ENCODE measurements at places on chromosomes 6 and 20.

DNA sequence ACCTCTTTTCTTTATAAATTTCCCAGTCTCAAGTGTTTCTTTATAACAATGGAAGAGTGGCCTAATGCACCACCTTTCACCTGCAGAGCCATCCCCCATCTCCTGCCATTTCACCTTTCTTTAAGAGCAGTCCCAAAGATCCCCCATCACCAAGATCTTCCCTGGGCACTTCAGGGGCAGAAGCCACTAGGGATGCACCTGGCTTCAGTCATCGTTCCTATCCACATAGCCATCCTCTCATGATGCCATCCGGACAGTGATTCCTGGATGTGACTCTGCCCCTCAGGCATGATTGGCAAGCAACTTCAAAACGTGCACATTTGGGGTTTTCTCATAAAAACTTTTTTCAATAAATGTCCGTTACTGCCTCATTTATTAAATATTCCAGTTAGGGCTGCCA is 225.9 kb downstream of the TBXT start:
- no peaks in the 10 kb centered on the region for H3K4me1 ChIP-seq
- DNase-seq = no peak
- no peak overlapping the region for H3K4me3 ChIP-seq
- no peak overlapping the region for H3K27ac ChIP-seq
- H3K36me3 ChIP-seq = no peaks in the 10 kb centered on the region

DNA sequence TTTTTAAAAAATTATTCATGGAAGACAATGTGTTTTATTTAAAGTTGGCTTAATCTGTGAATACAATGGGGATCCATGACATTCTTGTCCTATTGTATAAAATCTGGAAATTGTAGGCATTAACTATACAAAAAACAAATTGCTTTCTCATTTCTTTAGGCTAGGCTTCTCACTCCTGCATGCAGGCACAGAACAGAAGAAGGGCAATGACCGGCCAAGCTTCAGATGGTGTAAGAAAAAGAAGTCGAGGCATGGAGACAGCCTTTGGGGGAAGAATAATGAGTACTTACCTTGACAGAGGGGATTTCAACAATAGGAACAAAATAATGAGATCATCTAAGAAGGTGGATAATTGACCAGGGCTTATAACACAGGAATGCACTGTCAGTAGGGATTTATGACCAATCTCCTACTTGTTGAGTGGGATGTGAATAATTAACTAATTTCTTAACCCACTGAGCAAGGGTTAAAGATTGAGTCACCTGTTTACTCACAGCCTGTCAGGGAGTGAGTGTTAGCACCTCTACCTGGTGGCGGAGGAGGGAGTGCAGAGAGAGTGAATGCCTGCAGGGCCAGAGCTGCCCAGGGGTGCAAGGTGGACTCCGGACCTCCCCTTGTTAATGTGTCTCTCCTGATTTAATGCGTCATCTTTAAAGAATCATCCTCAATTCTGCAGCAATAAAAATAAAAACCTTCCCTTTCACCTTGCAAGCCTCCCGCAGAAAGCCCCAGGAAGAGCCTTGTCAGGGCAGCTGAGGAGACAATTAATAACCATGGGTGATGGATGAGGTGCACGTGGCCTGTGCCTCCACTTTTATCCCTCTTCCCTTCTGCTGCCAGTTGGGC is 3.9 kb downstream of the SLC22A2 start:
- peaks cover 32% of the 10 kb centered on the region for H3K27me3 ChIP-seq
- no peak overlapping the region for H3K27ac ChIP-seq
- H3K4me3 ChIP-seq = no peak overlapping the region

GRCh38 chr6:21628160-21628559 is 34.6 kb downstream of the SOX4 start:
- H3K27me3 ChIP-seq = no peaks in the 10 kb centered on the region
- no peak for DNase-seq
- no peak overlapping the region for H3K27ac ChIP-seq
- H3K4me1 ChIP-seq = no peaks in the 10 kb centered on the region
- H3K36me3 ChIP-seq = no peaks in the 10 kb centered on the region
- H3K4me3 ChIP-seq = no peak overlapping the region

GRCh38 chr20:17300113-17300512 is 73.3 kb downstream of the PCSK2 start:
- H3K27me3 ChIP-seq = peaks cover 3% of the 10 kb centered on the region
- H3K27ac ChIP-seq = no peak overlapping the region
- no peak overlapping the region for H3K4me3 ChIP-seq
- DNase-seq = no peak
- no peaks in the 10 kb centered on the region for H3K4me1 ChIP-seq

DNA sequence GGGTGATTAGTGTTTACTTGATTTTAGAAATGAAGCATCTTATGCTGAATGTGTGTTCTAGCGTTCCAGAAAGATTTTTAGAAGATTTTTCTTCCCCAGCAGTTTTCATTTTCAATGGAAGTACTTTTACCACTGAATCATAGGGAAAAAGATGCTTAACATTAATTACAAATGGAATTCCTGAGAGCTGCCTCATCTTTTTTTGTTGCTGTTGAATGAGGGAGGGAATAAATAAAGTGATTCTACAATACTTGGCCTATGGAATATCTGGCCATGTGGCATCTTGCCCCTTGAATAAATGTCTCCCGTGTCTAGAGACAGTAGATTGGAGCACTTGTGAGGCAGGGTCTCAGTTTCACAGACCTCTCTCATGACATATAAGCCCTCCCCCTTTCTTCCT is 44.1 kb upstream of the SLC22A1 start:
- no peak overlapping the region for H3K4me3 ChIP-seq
- H3K27ac ChIP-seq = no peak overlapping the region
- DNase-seq = no peak

DNA sequence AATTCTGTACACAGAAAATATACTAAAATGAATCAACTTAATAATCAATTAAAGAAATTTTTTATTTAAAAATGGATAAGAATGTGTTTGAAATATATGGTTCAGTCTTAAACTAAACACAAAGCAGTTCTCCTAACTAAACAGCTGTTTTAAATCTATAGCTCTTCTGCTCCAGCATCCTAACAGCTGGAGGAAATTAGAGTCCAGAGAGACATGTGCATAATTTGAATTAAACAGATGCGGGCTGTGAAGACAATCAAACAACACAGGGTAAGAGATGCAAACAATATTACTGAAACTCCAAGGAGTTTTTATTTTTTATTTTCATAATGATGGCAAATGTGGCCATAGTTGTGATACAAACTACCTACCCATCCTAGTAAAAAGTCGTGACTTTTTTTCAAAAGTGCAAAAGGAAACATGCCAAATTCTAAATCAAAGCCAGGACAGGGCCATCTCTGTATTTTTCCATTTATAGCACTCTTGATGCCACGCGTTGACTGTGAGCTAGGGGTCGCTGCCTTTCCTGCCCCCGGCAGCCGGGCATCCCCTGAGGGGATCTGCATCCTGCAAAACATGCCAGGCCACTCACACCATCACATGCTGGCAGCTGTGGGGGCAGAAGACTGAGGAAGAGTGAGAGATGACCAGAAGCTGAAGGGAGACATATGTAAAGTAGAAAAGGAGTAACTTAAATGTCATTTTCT is 310.6 kb downstream of the PRKN start:
- no peak overlapping the region for H3K27ac ChIP-seq
- H3K4me1 ChIP-seq = no peaks in the 10 kb centered on the region
- H3K36me3 ChIP-seq = peaks cover 3% of the 10 kb centered on the region
